ENCODE measurements at places on chromosomes 3 and 15.

DNA sequence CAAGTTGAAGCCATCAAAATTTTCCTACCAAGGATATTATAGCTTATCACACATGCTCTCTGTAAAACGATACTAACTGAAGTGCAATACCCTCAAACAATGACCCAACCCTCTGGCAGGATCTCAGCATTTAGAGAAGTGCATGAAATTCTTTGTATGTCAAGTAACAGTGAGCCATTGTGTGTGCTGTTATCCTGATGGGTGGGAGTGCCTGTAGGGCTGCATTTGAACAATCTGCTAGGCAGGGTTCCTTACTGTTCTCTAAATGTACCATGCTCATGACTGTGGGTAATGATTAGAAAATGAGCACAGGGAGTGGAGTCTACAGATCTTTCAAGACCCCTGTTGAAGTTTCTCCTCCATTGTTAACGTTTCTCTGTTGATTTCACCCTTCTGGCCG lies 398.1 kb downstream of the NSUN3 start:
- no peak for DNase-seq

DNA sequence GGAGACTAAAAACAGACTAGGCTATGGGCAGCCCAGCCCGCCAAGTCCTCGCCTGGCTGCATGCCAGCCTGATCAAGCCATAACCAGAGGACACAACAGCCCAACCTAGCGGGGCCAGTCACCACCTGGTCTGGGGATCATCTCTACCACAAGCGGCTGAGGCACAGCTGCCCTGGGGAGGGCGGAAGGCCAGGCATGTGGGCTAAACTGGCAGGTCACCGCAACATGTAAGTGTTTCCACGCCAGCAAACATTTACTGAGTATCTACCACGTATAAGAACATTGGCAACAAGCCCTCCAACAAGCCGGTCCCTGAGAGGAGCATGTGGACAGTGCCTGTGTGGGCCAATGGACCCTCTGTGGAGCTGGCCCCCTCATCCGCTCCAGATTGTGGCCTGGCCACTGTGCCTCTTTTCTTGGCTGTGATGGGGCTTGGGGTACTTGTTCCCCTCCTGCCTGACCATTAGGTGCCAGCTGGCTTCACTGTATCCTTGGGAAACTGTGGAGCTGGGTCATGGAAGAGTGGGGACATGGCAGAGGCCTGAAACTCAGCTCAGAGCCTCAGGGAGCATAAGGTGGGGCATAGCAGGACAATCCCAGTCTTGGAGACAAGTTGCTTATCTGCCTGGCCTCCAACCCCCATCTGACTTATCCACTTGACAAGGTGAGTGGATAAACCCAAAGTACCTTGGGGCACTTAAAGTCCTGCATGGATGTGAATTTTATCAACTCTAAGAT lies 9.0 kb downstream of the UBXN7 start:
- no peak for DNase-seq

- no peak for DNase-seq
Observed at GRCh38 chr15:69760258-69760845, 307.7 kb downstream of the RPLP1 start.

DNA sequence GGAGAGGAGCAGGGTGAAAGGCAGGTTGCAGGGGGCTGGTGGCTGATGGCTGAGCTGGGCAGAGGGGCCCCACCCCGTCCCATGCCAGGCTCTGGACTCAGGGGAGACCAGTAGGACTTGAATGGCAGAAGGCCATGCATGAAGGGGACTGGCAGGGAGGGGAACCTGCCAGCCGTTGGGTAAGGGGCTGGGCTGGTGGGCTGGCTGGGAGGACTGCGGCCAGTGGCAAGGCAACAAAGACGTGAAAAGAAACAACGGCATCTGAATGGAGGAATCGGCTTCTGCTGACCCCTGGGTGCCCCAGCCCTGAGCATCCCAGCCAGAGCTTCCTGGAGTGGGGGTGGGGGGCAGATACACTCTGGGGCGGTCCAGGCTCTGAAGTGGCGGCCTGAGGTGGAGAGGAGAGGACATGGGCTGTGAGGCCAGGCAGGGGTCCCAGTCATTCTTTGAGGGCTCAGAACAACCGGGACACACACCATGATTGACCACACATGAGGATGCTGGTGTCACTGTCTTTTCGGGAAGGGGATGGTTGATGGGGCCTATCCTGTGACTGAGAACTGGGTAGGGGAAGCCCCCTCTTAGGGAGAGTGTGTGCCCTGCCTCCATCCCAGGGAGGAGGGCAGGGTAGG lies 11.7 kb downstream of the GLYCTK start:
- DNase-seq = no peak

DNA sequence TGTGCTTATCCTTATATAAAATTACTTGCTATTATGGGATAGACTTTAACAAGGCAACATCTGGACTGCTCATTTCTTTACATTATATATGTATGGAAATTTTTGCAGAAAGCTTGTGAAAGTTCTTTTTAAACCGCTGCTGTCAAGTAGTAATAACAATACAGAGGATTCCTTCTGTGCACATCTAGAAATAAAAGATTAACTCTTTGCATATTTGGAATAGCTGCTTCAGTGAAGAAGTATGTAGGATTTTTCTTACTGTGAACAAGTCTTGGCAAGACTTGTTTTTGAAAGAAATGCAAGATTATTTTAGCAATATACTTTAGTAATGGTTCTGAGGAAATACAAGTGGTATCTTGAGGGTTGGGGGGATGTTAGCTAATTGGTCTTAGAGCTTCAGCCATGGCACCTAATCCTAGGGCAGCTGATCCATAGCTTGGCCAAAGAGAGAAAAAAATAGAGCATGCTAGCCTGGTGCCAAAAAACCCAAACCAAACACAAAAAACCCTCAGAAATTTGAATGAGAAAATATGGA lies 4.3 kb downstream of the PRKCI start:
- no peak for DNase-seq

DNA sequence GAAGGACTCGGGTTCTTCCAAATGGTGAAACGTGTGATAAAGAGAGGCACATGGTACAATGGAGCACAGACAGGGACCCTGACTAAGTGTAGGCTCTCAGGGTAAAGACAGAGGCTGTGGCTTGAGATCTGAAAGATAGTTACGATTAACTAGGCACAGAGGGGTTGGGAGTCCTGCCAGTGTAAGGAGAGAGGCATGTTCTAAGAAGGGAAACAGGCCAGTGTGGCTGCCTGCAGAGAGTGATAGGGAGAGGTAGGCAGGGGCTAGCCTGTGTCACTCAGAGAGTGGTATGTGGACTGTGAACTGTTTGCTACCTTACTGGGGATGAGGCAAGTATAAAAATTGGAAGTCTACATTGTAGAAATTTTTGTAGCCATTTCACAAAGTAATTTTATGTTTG lies 109.5 kb downstream of the PEX5L start:
- no peak for DNase-seq

DNA sequence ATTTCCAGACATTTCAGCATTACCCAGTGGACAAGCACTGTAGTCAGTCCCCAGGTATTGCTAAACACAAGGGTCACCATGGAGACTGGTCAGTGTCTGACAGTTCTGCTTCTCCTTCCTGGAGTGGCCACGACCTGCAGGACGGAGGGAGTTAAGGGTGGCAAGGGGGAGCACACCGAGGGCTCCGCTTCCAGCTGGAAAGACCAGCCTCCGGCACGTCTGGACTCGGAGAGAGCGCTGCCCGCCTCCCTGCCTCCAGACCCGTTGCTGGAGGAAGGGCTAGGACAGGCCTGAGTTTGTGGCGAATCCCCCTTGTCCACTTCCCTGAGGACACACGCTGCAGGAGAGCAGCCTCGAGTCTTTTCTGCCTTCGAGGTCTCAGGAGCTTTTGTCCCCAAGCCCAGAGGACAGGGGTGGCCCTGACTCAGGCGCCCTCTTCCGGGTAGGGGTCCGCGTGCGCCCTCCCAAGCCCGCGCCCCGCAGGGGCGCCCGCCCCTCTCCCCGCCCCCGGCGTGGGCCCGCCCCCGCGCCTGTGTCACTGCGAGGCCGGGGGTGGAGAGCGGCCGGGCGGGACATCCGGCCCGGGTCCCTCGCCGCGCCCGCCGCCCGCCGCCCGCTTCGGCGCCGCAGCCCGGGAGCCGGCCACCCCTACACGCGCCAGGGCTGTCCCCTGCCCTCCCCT lies at the start of gene CHST14:
TSS of gene CHST14 (plus strand) at position 562 of the 682 bp plus-strand sequence. CDS start 230 bp downstream, outside the sequence.
- DNase-seq = peak; percentile 83

GRCh38 chr3:13546667-13547171 lies 2.2 kb upstream of the FBLN2 start:
- DNase-seq = no peak

- DNase-seq = no peak
Observed at GRCh38 chr15:86854176-86854575, 774.5 kb downstream of the AGBL1 start.

- no peak for DNase-seq
Observed at GRCh38 chr3:177124882-177125281, 72.4 kb downstream of the TBL1XR1 start.

- DNase-seq = peak; percentile 32
Observed at GRCh38 chr3:127407026-127407939, 119.4 kb upstream of the PRR20G start.

DNA sequence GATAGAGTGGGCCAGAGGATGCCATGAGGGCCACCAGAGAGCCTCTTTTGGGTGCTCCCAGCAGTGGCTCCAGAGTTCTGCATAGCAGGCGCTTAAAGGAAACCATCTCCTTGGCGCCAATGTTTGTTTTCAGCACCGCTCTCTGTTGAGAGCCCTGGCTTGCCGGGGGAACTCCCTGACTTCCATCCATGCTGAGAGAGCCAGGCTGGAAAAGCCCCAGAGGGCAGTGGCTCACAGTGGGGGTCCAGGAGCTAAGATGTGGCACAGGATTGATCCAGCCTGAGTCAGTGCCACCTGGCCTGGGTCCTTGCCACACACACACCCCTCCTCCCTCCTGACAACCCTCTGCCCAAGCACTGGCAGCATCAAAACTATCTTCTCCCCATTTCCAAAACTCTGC lies 50.4 kb upstream of the HACD2 start:
- no peak for DNase-seq

Measured in activated CD8-positive, alpha-beta memory T cell treated with anti-CD3 and anti-CD28 coated beads for 24 hours (primary cell).